MCF 10A (cell line): ENCODE measurements at places on chromosomes 13 and 19. TPM values are rescaled to one million over a fixed set of nuclear protein-coding genes. Genes with fewer than 3 reads are reported as not detected.

GRCh38 chr13:98981369-98982080, 3.7 kb upstream of the DOCK9 start:
- no peak for DNase-seq

GRCh38 chr19:28556371-28556770, 656.6 kb downstream of the UQCRFS1 start:
- no peak for DNase-seq

DNA sequence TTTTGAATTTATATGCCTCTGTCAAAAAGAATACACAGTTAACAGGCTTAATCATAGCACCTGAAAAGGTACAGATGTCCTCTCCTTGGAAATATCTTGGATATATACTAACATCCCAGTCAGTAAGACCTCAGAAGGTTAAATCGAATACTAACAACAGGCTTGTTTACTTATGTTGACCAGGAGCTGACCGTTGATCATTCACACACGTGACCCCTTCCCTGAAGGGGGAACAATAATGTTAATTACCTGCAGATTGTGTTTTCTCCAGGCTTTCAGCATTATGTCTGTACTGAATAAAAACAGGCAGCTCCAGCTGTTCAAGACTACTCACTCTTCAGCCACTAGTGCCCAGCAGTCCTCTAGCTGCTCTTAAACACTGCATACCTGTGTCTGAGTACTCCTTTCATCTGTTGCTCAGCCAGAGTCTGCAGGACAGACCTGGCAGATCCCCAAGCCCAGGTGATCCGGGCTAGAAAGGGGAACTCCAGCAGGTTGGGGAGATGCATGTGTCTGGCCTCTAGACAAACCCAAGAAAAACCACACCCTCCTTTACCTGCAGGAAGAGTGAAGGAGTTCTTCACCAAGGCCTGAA, 163.9 kb downstream of the RNF17 start:
- DNase-seq: no peak

DNA sequence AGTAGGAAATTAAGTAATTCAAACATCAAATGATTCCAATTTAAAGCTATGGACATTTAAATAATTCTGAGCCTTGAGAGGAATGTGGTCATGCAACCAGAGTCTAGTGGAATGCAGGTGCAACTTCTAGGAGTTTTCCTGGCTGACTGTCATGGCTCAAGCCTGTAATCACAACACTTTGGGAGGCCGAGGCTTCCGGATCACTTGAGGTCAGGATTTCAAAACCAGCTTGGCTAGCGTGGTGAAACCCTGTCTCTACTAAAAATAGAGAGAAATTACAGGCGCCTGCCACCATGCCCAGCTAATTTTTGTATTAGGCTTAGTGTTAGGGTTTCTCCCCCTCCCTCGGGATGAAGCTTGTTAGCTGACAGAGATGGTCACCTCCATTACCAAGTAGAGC, 6.4 kb downstream of the ZNF808 start:
- peak; percentile 50 for DNase-seq

- DNase-seq: peak; percentile 99
Observed at GRCh38 chr19:14496029-14496833, at the start of gene GIPC1. GIPC1 (minus strand) TSS chr19:14496127; CDS start chr19:14482976, 13,151 bp downstream.

- DNase-seq: peak; percentile 34
Observed at GRCh38 chr19:58218899-58219298, 9.8 kb upstream of the ZNF544 start.

- DNase-seq: peak; percentile 73
Observed at GRCh38 chr19:45637890-45638667, 1.1 kb downstream of the EML2 start.

GRCh38 chr13:49951754-49952535, 15.8 kb upstream of the SPRYD7 start:
- DNase-seq: no peak

DNA sequence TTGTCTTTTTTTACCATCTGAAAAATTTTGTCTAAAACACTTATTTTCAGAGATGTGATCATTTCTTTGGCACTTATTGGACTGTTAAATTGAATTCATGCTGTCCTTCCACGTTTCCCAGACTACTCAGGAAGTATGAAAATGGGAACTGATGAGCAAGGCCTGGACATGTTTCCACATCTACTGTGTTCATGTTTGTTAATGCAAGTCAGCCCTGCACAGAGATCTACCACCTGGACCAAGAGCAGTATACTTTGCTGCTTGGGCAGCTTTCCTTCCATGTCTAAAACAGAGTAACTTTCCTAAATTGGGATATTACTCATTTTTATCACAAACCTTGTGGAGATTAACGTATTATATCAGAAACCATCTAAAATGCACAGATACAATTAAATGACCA, 687.4 kb downstream of the DIAPH3 start:
- no peak for DNase-seq

The PPM1N gene
- 0.33 and 0.42 TPM in 2 replicates for total RNA-seq

The KLHL26 gene
- total RNA-seq: 6.6 and 8.9 TPM in 2 replicates

The OR4F17 gene
- not detected in 2 replicates for total RNA-seq

The VSTM2B gene
- not detected in 2 replicates for total RNA-seq

The LRRC25 gene
- total RNA-seq: not detected in 2 replicates

The IGSF23 gene
- total RNA-seq: not detected in 2 replicates
